ENCODE measurements at places on chromosomes 1 and 21. TPM values are rescaled to one million over a fixed set of nuclear protein-coding genes. Genes with fewer than 3 reads are reported as not detected.

The KLHDC7A gene
- total RNA-seq: not detected

DNA sequence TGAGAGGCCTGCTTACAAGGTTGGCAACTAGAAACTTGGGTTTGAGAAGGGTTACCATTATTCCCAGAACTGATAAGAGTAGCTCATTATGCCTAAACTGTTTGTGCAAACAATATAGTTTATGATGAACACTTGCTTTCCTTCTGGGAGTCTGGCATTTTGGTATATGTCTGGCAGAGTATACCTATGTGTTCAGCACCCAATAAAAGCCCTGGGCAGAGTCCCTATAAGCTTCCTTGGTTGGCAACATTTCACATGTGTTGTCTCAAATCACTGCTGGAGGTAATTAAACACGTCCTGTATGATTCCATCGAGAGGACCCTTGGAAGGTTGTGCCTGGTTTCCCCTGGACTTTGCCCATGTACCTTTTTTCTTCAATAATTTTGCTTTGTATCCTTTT lies 39.7 kb upstream of the DMRTA2 start:
- H3K36me3 ChIP-seq: peaks cover 6% of the 10 kb centered on the region
- no peak overlapping the region for H3K27ac ChIP-seq
- DNase-seq: no peak
- H3K4me3 ChIP-seq: no peak overlapping the region

- H3K27ac ChIP-seq: peak overlapping the region; percentile 3
- peaks cover 12% of the 10 kb centered on the region for H3K27me3 ChIP-seq
- peaks cover 52% of the 10 kb centered on the region for H3K4me1 ChIP-seq
- peak overlapping the region; percentile 32 for H3K4me3 ChIP-seq
Observed at GRCh38 chr1:25643929-25644328, 27.3 kb downstream of the MAN1C1 start.

DNA sequence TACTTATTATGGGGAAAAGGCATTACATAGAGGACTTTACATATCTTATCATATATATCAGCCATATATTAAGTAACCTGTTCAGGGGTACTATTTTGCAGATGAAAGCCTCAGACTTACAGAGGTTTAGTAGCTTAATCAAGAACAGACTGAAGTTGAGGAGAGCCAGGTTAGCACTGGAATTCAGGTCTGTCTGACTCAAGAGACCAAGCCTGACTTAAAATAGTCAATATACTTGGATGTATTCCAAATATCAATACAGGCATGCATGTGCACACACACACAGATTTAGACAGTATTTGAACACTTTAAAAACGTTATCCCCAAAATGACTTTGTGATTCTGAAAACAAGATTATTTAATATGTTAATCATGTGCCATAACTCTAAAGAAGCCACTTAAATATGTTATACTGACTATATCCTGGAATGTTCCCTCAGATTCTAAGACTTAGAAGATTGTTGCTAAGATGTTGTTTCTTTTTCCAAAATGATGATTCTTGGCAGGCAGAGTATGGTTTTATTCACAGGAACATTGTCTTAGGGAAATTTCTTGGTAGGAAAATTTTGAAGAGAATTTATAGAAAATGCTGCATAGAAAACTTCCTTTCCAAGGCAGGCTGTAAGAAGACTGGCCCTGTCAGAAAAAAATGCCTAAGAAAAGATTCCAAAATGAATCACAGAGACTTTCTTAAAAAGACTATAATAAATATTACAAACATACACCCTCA lies 61.6 kb downstream of the ADAMTS1 start:
- H3K27ac ChIP-seq: no peak overlapping the region
- H3K4me1 ChIP-seq: no peaks in the 10 kb centered on the region
- DNase-seq: no peak
- H3K4me3 ChIP-seq: no peak overlapping the region

The AIM2 gene
- total RNA-seq: 4.4 TPM

The LCE2A gene
- not detected for total RNA-seq

DNA sequence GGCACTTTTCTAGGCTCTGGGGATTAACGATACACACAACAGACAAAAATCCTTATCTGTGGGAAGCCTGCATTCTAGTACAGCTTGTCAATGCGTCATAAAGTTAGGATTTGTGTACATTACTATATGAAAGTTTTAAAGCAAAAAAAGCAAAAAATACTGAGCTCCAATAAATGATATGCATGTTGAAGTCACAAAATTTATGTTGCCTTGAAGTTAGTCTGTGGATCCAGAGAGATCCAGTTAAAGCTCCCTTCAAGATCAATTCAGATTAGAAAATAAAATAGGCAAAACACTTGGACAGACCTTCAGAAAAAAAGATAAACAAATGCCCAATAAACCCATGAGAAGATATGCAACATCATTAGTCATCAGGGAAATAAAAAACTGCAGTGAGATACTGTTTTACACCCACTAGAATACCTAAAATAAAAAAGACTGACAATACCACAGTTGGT lies 33.1 kb upstream of the KCNQ4 start:
- peaks cover 51% of the 10 kb centered on the region for H3K36me3 ChIP-seq
- no peaks in the 10 kb centered on the region for H3K27me3 ChIP-seq

The TDRD5 gene
- total RNA-seq: not detected

- peaks cover 26% of the 10 kb centered on the region for H3K4me1 ChIP-seq
- no peak overlapping the region for H3K27ac ChIP-seq
- DNase-seq: no peak
- H3K4me3 ChIP-seq: no peak overlapping the region
- H3K36me3 ChIP-seq: peaks cover 1% of the 10 kb centered on the region
- H3K27me3 ChIP-seq: peaks cover 21% of the 10 kb centered on the region
Observed at GRCh38 chr1:212640223-212640878, 31.8 kb downstream of the ATF3 start.

GRCh38 chr1:106768501-106768900 lies 288.0 kb upstream of the PRMT6 start:
- no peaks in the 10 kb centered on the region for H3K36me3 ChIP-seq
- no peaks in the 10 kb centered on the region for H3K27me3 ChIP-seq
- H3K4me3 ChIP-seq: no peak overlapping the region

DNA sequence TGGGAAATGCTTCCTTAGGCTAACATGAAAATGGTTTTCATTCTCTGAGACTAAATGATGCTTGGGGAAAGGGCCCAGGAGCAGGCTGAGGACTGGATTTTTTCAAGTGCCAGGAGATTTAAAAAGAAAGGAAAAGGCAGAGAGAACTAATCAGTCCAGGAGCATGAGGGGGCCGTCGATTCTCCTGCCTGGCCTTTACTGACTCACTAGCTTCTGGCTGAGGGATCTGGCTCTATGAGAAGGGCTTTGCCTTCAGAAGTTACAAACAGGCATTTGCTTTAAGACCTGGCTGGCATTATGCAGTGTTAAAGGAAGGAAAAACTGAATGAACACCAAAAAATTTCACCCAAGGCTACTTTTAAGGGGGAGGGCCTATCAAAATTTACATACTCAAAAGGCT lies 359.2 kb downstream of the PBX1 start:
- H3K27me3 ChIP-seq: no peaks in the 10 kb centered on the region
- H3K4me1 ChIP-seq: no peaks in the 10 kb centered on the region

DNA sequence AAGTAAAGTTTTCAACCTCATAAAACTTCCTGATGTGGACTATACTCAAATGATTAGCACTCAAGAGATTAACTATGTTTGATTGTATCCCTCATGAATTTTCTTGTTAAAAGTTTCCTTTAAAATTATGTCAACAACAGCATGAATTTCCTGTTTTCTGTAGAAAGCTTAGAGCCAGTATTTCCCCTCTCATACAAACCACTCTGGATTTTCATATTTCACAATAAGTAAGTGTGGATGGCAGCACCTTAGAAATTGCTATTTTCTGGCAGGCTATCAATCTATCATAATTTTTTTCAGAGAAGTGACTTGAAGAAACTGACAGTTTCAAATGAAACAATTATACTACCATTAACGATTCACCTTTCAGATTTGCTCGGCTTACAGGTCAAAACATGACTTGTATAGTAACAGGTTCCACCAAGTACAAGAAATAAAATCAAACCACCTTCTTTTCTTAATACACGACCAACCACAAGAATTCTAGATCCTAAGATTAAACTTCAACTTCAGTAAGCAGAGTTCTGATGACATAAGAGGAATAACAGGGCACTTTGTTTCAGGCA lies 20.8 kb downstream of the ELK4 start:
- H3K4me3 ChIP-seq: no peak overlapping the region
- peak overlapping the region; percentile 36 for H3K27ac ChIP-seq
- peaks cover 45% of the 10 kb centered on the region for H3K36me3 ChIP-seq
- peaks cover 26% of the 10 kb centered on the region for H3K4me1 ChIP-seq
- no peak for DNase-seq

The LORICRIN gene
- not detected for total RNA-seq

DNA sequence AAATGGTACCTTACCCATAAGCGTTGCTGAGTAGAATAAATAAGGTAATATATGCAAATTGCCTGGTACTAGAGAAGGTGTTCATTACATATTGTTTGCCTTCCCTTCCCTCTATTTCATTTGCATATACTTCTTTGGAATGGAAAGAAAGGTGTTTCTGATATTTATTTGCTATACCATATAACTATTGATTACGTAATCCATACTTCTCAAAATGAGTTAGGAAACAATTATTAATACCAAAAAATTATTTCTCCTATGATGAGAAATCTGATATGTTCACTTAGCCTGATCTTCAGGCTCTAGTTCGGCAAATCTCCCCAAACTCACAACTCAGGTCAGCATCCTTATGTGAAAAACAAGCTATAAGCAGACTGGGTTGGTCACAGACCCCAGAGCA lies 119.3 kb downstream of the DAB1 start:
- no peak for DNase-seq
- no peak overlapping the region for H3K27ac ChIP-seq
- H3K36me3 ChIP-seq: peaks cover 5% of the 10 kb centered on the region
- H3K4me1 ChIP-seq: peaks cover 8% of the 10 kb centered on the region
- no peaks in the 10 kb centered on the region for H3K27me3 ChIP-seq
- no peak overlapping the region for H3K4me3 ChIP-seq

DNA sequence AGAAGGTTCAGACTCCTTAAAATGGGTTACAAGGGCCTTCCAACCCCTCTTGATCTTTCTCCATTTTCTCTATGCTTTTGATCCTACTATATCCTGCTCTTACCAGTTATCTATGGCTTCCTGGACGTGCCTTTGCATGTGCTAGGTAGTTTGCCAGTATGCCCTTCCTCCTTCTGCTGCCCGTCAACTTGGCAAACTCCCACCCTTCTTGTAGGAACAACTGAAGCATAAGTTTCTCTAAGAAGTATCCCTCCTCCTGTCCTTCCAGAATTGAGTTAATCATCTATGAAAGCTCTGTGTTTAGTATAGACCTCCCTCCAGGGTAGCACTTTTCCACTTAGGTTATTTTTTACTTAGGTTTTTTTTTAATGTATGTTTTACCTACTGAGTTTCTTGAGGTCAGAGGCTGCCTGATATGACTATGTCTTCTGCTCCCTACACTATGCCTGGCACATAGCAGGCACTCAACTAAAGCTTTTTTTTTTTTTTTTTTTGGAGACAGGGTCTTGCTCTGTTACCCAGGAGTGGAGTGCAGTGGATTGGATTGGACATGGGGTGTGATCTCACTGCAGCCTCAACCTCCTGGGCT lies 10.0 kb upstream of the IGSF3 start:
- H3K27me3 ChIP-seq: peaks cover 36% of the 10 kb centered on the region
- H3K36me3 ChIP-seq: no peaks in the 10 kb centered on the region

DNA sequence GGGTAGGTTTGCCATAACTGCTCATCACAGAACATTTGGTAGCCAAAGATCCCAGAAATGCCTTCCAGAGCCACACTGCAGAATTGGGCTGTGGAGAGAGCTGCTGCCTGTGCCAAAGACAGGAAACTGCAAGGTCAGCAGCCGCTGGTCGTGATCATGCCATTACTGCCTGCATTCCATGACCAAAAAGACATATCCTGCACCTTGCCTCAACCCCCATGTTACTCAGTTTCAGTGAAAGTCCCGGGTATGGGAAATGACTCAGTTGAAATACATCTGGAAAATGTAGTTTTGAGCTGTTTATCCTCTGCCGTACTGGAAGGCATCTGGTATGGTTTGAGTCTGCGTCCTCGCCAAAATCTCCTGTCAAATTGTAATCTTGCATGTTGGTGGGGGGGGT lies 161.7 kb downstream of the FCRL5 start:
- H3K4me3 ChIP-seq: no peak overlapping the region
- no peaks in the 10 kb centered on the region for H3K36me3 ChIP-seq
- no peak overlapping the region for H3K27ac ChIP-seq
- no peak for DNase-seq

DNA sequence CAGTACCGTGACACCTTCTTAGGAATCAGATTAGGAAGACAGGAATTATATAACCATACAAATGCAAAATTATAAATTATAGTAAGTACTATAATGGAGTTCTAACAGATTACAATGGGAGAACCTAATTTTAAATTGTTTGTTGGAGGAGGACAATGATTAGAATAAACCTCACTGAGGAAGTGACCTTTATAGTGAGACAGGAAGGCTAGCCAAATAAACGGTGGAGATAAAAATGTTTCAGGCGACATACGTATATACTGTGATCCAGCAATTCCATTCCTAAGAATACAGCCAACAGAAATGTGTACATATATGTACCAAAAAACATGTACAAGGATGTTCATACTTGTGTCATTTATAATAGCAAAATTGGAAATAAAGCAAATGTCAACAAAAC lies 15.2 kb downstream of the SYNJ1 start:
- H3K4me1 ChIP-seq: peaks cover 10% of the 10 kb centered on the region
- no peaks in the 10 kb centered on the region for H3K27me3 ChIP-seq
- H3K4me3 ChIP-seq: no peak overlapping the region

The DNMT3L gene
- not detected for total RNA-seq

- no peak overlapping the region for H3K27ac ChIP-seq
- H3K4me3 ChIP-seq: no peak overlapping the region
- DNase-seq: no peak
- H3K27me3 ChIP-seq: peaks cover 15% of the 10 kb centered on the region
- peaks cover 1% of the 10 kb centered on the region for H3K4me1 ChIP-seq
Observed at GRCh38 chr1:94865360-94865759, 45.2 kb downstream of the SLC44A3 start.

The LCE1A gene
- not detected for total RNA-seq

- no peak for DNase-seq
- peaks cover 23% of the 10 kb centered on the region for H3K4me1 ChIP-seq
- H3K27ac ChIP-seq: peak overlapping the region; percentile 26
- H3K36me3 ChIP-seq: peaks cover 37% of the 10 kb centered on the region
Observed at GRCh38 chr1:113768916-113769600, 9.8 kb upstream of the PHTF1 start.

DNA sequence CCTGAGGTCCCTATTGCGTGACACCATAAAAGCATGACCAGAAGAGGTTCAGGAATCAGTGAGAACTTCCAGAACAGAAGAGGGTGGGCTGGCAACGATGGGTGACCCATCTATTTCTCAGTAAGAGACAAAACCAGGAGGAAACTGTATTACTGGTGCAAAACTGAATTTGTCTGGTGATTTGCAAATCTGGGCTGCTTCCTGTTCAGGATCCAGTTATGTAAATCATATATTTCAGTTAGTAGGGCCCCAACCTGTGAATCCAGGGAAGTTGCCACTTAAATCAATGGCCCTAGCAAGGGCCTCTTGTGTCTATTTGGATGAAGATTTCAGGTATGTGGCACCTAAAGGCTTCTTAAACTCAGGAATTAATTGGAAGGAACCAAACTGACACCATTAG lies 23.1 kb upstream of the SMAP2 start:
- no peaks in the 10 kb centered on the region for H3K27me3 ChIP-seq
- H3K4me3 ChIP-seq: no peak overlapping the region
- H3K36me3 ChIP-seq: no peaks in the 10 kb centered on the region
- DNase-seq: no peak
- no peak overlapping the region for H3K27ac ChIP-seq
